ENCODE measurements at places on chromosomes 5 and 9. TPM values are rescaled to one million over a fixed set of nuclear protein-coding genes. Genes with fewer than 3 reads are reported as not detected.

Gene NFIB
- 28.9 TPM for total RNA-seq

Gene ADAMTSL1
- 63.1 TPM for total RNA-seq

Gene LIFR
- total RNA-seq = 34.1 TPM

Gene FBP2
- total RNA-seq = not detected

Gene GABBR2
- 0.56 TPM for total RNA-seq

Gene PHF24
- 0.28 TPM for total RNA-seq

Gene WHRN
- total RNA-seq = 0.56 TPM

Gene OR1Q1
- not detected for total RNA-seq

Gene PLEKHG4B
- total RNA-seq = 0.38 TPM

Gene HIGD2A
- 16.7 TPM for total RNA-seq

Gene PRRC2B
- 51.6 TPM for total RNA-seq

Gene DNM1
- 3.1 TPM for total RNA-seq

Gene TRIM41
- 13.6 TPM for total RNA-seq

Gene SLC25A2
- 0.19 TPM for total RNA-seq

Gene ISL1
- not detected for total RNA-seq

Gene TUSC1
- 8.4 TPM for total RNA-seq

Gene DDX4
- total RNA-seq = 0.28 TPM

Gene SHC3
- total RNA-seq = 17.8 TPM

Gene EGFL7
- 38.3 TPM for total RNA-seq

Gene SLC6A19
- total RNA-seq = not detected

Gene FYB1
- total RNA-seq = under 0.01 TPM

Gene BTNL8
- not detected for total RNA-seq

Gene LTC4S
- 0.19 TPM for total RNA-seq

Gene MCTP1
- total RNA-seq = 3.7 TPM

Gene GMCL2
- total RNA-seq = not detected

Gene GABRA1
- not detected for total RNA-seq

Gene PDZD2
- 0.28 TPM for total RNA-seq

Gene MEF2C
- total RNA-seq = 31.3 TPM

Gene ABITRAM
- total RNA-seq = 5.8 TPM

Gene NPR3
- total RNA-seq = 102 TPM

All from regular cardiac myocyte (primary cell).